CD4-positive, alpha-beta T cell treated with Interleukin-6 at 100 ng/mL for 8 hours (primary cell): ENCODE measurements at places on chromosomes 4 and X.

DNA sequence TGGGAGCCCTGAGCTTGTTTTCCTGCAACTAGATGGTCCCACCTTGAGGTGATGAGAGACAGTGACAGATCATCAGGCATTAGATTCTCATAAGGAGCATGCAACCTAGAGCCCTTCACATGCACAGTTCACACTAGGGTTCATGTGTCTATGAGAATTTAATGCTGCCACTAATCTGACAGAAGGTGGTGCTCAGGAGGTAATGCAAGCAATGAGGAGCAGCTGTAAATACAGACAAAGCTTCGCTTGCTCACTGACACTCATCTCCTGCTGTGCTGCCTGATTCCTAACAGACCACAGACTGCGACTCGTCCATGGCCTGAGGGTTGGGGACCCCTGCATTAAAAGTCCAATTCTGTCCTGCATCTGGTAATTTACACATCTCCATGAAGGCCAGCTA lies 141.6 kb downstream of the KCNIP4 start:
- no peak for DNase-seq

GRCh38 chr4:102553982-102554381 lies 52.8 kb downstream of the NFKB1 start:
- no peak for DNase-seq

DNA sequence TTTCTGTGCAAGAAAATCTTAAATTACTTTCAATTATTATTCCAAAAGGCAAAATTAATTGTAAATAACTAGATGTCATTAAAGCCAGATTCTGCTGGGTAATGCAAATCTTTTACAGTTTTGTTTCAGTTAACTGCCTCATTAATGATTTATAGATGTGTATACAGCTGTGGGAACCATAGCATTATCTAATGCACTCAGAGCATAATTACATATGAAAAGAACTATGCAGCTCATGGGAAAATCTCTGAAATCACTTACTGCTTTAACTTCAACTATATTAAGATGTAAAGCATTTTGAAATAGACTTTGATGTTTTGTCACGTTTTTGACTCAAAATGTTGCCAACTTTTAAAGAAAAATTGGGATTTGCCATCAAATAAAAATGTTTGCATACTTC lies 630.3 kb upstream of the KLHL4 start:
- no peak for DNase-seq

DNA sequence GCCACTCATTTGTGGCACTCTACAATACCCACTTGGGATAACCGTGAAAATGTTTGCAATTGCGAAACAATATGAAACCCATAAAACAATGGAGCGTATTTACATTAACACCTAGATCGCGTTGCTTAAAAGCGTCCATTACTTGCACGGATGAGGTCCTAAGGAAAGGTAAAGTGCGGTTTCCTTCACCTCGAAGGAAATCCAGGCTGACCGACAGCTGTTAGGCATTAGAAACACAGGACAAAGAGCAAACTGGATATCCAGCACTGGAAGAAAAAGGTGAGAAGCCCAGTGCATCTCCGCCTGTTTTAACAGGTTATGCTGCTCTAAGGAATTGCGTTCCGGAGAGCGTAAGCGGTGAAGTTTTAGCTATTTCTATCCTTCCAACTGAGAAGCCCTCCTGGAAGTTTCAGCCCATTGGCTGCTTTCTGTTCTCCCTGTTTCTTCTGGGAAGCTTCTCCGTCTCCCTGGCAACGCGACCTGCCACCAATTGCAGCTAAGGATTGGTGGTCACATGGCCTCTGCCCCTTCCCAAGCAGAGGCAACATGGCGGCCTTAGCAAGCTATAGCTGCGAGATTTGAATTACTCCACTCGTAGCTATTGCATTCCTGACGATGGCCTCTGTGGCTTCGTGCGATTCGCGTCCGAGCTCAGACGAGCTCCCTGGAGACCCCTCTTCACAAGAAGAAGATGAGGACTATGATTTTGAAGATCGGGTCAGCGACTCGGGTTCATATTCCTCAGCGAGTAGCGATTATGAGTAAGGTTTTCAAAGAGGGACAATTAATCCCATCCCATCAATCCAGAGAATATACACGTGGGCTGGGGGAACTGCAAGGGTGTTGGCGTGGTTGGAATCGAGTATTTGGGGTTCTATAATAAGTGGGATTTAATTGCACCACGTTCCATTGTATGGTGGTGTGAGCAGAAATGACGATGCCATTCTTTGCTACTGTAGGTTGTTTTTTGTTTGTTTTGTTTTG lies at the start of gene INTU:
Gene INTU (plus strand): TSS at position 538 of the 984 bp plus-strand sequence. CDS start 78 bp downstream, at position 616.
- DNase-seq, result no peak

DNA sequence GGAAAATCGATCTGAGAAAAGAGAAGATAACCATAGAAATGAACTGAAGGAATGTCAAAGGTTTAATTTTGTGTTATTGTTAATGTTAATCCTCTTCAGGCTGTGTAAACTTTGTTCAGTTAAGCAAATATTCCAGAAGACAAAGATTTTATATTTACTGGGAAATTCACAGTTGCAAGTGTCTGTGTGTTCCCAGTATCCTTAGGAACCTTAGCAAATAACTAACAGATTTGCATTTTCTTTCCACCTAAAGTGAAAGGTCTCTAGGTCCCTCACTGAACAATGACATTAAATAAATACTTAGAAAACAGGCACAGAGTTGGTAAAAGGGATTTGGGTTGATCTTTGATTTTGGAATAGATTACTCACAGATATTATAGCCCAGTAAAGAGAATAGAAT lies 324.7 kb downstream of the C4orf33 start:
- DNase-seq, result no peak

- DNase-seq, result no peak
Observed at GRCh38 chr4:48112017-48112667, 21.9 kb downstream of the TXK start.

DNA sequence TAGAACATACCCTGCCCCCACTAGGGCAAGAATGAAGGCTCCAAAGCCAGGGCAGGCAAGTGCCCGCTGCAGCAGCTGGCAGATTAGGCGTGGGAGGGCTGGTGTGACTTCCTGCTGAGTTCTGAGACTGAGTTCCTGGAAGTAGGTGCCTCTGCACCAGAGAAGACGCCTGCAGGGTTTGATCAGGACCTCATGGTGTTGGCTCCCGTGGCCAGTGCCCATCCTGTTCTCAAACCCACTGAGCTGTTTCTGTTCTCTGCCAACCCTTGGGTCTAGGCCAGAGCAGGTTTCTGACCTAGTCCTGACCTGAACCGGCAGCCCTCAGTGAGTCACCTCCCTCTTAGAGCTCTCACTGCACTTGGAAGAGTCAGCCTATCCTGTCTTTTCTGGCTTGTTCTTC lies 220.7 kb downstream of the HS6ST2 start:
- DNase-seq, result peak; percentile 25

DNA sequence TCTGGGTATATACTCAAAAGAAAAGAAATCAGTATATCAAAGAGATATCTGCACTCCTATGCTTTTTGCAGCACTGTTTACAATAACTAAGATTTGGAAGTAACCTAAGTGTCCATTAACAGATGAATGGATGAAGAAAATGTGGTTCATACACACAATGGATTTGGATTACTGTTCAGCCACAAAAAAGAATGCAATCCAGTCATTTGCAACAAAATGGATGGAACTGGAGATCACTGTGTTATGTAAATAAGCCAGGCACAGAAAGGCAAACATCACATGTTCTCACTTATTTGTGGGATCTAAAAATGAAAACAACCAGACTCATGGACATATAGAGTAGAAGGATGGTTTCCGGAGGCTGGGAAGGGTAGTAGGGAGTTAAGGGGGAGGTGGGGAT lies 17.6 kb upstream of the NXT2 start:
- DNase-seq, result no peak

DNA sequence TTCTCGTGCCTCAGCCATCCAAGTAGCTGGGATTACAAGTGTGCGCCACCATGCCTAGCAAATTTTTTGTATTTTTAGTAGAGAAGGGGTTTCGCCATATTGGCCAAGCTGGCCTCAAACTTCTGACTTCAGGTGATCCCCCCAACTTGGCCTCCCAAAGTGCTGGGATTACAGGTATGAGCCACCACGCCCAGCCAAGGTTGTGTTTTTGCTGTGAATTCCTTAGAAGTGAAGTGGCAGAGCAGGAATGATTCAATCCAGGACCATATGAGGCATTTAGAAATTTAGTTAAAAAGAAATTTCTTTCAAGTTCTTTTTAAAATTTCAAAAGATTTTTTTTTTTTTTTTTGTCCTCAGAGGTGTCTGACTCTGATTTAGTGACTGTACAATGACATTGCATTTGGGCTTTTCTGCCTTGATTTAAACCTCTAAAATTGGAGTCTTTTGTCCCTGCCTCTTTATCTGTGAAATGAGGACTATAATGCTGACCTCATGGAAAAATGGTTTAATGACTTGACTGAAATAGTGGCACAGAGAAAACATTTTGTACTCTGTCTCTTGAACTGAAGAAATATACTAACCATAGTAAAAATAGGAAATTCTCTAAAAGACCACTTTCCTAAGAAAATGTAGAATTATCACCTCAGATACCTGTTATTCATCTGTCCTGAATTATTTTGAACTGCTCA lies 59.9 kb downstream of the CXCL13 start:
- no peak for DNase-seq

GRCh38 chr4:30802622-30803323 lies 82.6 kb downstream of the PCDH7 start:
- no peak for DNase-seq

- no peak for DNase-seq
Observed at GRCh38 chr4:157045507-157046127, 30.3 kb upstream of the GLRB start.

GRCh38 chr4:73098713-73099112 lies 29.2 kb upstream of the COX18 start:
- no peak for DNase-seq

- no peak for DNase-seq
Observed at GRCh38 chr4:79017481-79017880, 78.2 kb upstream of the PAQR3 start.

GRCh38 chrX:69152417-69152841 lies 12.8 kb downstream of the PJA1 start:
- DNase-seq, result no peak

DNA sequence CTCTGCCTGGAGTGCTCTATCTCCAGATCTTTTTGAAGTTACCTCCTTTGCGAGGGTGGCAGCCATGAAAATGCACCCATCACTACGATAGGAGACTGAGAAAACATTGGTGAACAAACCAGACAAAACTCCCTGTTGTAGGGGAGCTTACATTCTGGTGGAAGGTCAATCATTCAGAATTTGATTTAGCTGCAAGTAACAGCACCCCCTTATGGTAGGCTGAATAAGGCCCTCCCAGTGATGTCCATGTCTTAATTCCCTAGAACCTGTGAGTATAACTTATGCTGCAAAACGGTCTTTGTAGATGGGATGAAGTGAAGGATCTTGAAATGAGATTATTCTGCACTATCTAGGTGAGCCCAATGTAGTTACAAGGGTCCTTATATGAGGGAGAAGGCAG lies 5.6 kb upstream of the TEC start:
- peak; percentile 13 for DNase-seq

DNA sequence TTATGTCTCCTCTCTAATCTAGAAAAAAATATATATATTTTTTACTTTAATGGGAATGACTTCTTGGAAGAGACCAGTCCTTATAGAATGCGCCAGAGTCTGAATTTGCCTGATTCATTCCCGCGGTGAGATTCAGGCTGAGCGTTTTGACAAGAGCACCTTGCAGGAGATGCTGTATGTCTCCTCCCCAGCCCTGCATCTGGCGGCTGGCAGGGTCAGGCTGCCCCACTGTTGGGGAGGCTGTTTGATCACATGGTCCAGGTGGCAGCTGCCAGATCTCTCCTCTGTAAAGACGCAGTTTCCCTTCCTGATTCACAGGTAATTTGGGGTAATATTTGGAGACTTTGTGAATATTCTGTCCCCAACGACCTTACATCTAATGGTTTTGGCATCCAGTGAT lies 9.7 kb downstream of the PDZD4 start:
- DNase-seq, result no peak

GRCh38 chr4:126965877-126966276 lies 666.9 kb upstream of the INTU start:
- no peak for DNase-seq

DNA sequence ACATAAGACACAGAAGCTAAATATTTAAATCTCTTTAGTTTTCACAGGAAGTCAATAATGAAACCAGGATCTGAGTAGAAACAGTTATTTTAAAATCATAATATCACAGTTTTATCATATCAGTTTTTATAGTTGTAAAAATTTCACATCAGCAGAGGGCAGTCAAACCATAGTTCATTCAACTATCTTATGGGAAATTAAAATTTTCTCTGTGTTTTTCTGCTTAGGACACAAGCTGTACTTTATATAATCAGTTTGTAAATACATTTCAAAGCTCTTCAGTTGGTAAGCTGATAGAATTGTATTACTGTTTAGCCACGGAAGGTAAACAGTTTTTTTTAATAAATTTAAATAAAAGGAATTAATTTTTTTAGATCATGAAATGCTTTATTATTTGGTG lies 204.8 kb upstream of the NUDT6 start:
- DNase-seq, result no peak

DNA sequence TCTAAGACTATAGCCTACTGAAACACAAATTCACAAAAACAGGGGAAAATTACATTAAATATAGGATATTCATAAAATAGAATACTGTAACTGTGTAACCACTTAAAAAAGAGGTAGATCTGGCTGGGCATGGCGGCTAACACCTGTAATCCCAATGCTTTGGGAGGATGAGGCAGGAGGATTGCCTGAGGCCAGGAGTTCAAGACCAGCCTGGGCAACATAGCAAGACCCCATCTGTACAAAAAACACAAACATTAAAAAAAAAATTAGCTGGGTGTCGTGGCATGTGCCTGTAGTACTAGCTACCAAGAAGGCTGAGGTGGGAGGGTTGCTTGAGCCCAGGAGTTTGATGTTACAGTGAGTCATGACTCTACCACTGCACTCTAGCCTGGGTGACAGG lies 33.4 kb downstream of the RPS6KA3 start:
- no peak for DNase-seq

GRCh38 chr4:2295500-2295899 lies 33.6 kb upstream of the MXD4 start:
- no peak for DNase-seq

- no peak for DNase-seq
Observed at GRCh38 chrX:45056428-45057145, 144.1 kb downstream of the DIPK2B start.

DNA sequence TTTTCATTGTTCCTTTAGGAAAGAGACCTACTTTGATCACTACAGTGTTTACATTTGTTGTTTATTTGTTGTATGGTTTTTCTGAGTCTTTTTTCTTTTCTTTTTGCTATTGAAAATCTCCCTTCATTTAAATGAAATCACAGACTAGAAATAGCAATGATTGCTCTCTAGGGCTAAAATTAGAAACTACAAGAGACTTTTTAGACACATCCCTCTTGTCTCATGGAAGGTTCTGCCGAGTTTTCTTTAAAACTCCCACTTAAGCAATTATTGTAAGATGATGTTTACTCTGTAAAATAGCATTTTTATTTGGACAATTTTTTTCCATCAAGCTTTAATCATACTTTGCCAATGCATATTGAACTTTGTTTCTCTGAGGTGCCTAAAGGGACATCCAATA lies 136.6 kb downstream of the PALLD start:
- DNase-seq, result no peak

DNA sequence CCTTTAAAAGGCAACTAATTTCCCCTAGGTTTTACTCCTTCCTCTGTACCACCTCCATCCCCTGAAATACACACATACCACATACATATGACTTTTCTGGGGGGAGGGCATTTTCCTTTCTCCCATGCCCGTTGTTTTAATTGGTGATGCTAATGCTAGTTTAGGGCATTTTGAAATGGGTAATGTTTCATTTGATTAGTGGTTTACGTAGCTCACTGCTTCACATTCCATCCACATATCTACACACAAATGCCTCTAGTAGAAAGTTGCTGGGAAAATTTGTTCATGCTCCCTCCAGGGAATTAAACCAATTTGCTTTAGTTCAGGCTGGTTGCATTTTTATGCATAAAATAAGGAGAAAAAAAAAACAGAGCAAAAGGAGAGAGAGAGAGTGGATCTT lies 231.2 kb downstream of the FRAS1 start:
- no peak for DNase-seq
